Hepatocyte (in vitro differentiated cells): ENCODE measurements at places on chromosomes 5 and 9.

- no peaks in the 10 kb centered on the region for H3K36me3 ChIP-seq
- H3K4me1 ChIP-seq: no peaks in the 10 kb centered on the region
- H3K27me3 ChIP-seq: no peaks in the 10 kb centered on the region
- peak; percentile 18 for DNase-seq
- no peak overlapping the region for H3K27ac ChIP-seq
These were observed 34.5 kb upstream of the SLC46A2 start for GRCh38 chr9:112925058-112925641.

- H3K4me1 ChIP-seq: peaks cover 6% of the 10 kb centered on the region
- H3K27me3 ChIP-seq: no peaks in the 10 kb centered on the region
- no peak overlapping the region for H3K27ac ChIP-seq
- no peak for DNase-seq
- H3K4me3 ChIP-seq: no peak overlapping the region
These were observed 98.2 kb downstream of the DAP start for GRCh38 chr5:10662661-10663488.

DNA sequence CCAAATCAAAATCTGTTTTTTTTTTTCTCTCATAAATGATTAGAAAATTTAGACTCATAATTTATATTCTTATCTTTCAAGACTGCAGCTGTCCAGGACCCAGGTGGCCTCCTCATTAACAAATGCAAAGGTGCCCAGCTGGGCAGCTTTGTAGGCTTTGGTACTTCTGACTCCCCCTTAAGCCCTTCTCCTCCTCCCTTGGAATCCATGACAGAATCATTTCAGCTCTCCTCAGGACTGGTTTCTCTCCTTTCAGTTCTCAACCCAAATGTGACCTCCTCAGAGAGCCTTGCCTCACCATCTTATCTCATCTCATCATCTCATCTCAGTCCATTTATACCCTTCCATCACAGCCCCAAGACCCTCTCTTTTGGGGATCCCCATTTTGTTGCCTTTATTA is 221.7 kb downstream of the KIAA0825 start:
- no peaks in the 10 kb centered on the region for H3K4me1 ChIP-seq
- H3K4me3 ChIP-seq: no peak overlapping the region
- no peak for DNase-seq
- no peaks in the 10 kb centered on the region for H3K36me3 ChIP-seq

DNA sequence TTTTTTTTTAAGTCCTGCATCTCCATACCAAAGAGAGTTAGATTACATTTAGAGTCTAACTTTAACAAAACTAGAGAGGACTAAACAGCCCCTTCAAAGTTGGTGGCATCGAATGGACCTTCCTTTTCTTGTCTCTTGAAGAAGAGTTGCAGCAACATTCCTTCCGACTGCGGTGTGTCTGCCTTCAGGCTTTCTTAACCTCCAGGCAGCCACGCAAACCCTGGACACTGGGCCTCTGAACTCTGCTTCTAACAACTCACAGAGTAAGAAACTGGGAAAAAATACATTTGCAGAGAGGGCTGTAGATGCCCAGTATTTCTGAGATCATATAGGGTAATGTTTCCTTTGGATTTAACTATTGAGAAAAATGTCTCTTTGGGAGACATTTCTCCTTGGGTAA is 120.5 kb upstream of the MAST4 start:
- no peak overlapping the region for H3K27ac ChIP-seq
- H3K4me1 ChIP-seq: peaks cover 5% of the 10 kb centered on the region
- no peaks in the 10 kb centered on the region for H3K27me3 ChIP-seq
- no peak overlapping the region for H3K4me3 ChIP-seq
- no peak for DNase-seq

GRCh38 chr9:70602321-70603019 is 188.0 kb upstream of the KLF9 start:
- no peaks in the 10 kb centered on the region for H3K27me3 ChIP-seq
- peak; percentile 85 for DNase-seq
- peaks cover 22% of the 10 kb centered on the region for H3K4me1 ChIP-seq
- H3K27ac ChIP-seq: peak overlapping the region; percentile 88

- no peaks in the 10 kb centered on the region for H3K36me3 ChIP-seq
- no peak overlapping the region for H3K4me3 ChIP-seq
- peaks cover 3% of the 10 kb centered on the region for H3K27me3 ChIP-seq
- DNase-seq: no peak
These were observed 61.0 kb upstream of the CAST start for GRCh38 chr5:96601200-96601599.

GRCh38 chr9:4774209-4774608 is 18.5 kb upstream of the RCL1 start:
- DNase-seq: no peak
- H3K27me3 ChIP-seq: no peaks in the 10 kb centered on the region
- H3K4me1 ChIP-seq: no peaks in the 10 kb centered on the region
- H3K36me3 ChIP-seq: no peaks in the 10 kb centered on the region
- no peak overlapping the region for H3K27ac ChIP-seq

DNA sequence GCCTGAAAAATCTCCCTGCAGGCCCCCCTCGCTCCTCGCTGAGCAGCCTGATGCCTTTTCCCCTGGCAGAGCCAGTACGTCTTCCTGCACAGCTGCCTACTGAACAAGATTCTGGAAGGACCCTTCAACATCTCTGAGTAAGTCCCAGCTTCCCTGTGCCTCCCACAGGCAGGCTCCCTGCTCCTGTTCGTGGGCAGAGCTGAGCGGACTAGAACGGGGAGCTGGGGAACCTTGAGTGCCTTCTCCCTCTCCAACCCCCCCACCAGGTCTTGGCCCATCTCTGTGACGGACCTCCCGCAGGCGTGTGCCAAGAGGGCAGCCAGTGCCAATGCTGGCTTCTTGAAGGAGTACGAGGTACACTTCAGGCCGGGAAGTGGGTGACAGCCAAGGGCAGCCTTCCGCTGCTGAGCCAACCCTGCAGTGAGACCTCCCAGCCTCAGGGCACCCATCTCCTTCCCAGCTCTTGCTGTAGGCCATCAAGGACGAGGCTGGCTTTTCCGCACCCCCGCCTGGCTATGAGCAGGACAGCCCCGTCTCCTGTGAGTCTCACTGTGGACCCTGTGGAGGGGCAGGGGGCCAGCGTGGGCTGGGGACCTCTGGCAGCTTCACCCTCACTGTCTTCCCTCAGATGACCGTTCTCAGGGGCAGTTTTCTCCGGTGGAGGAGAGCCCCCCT is 21.1 kb upstream of the SPTLC1 start:
- no peak overlapping the region for H3K4me3 ChIP-seq
- H3K27ac ChIP-seq: no peak overlapping the region
- H3K27me3 ChIP-seq: no peaks in the 10 kb centered on the region
- peaks cover 15% of the 10 kb centered on the region for H3K4me1 ChIP-seq
- DNase-seq: no peak

- H3K4me3 ChIP-seq: no peak overlapping the region
- DNase-seq: no peak
- no peaks in the 10 kb centered on the region for H3K27me3 ChIP-seq
These were observed 70.5 kb upstream of the NTRK2 start for GRCh38 chr9:84598921-84599636.

- H3K4me1 ChIP-seq: peaks cover 21% of the 10 kb centered on the region
- no peaks in the 10 kb centered on the region for H3K27me3 ChIP-seq
- H3K27ac ChIP-seq: peak overlapping the region; percentile 85
These were observed 28.6 kb upstream of the CTNNA1 start for GRCh38 chr5:138724470-138725146.

DNA sequence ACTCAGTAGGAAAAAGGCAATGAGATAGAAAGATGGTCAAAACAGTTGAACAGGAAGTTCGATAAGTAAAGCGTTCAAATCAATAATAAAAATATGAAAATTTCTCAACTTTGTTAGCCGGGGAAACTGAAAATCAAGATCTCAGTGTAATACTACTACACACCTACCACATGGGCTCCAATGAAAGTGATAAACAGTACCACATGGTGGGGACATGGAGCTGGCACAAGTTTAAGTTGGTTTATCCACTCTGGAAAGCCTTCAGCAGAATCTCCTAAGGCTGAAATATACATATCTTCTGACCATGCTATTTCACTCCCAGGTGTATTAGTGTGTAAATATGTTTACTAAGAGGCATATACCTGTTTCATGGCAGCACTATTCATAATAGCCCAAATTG is 126.8 kb downstream of the NXNL2 start:
- no peak overlapping the region for H3K27ac ChIP-seq
- H3K4me1 ChIP-seq: peaks cover 6% of the 10 kb centered on the region
- DNase-seq: no peak

DNA sequence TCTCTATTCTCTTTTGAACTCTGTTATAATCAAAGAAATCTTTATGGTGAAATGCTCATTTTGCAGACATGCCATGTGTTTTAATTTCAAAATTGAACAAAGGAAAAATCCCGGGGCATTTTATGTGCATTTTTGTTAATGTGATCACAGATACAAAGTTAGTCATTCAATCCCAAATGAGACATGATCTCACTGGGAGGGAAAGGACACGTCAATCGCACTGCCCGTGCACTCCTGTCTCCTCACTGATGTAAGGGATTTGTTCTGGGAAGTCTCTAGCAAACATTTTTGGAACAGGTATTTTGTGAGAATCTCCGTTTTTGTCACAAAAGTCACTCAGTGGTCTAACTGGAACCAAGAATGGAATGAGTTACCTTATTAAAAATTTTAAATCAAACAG is 97.9 kb upstream of the RANBP6 start:
- no peaks in the 10 kb centered on the region for H3K4me1 ChIP-seq
- no peaks in the 10 kb centered on the region for H3K36me3 ChIP-seq
- H3K27ac ChIP-seq: no peak overlapping the region

DNA sequence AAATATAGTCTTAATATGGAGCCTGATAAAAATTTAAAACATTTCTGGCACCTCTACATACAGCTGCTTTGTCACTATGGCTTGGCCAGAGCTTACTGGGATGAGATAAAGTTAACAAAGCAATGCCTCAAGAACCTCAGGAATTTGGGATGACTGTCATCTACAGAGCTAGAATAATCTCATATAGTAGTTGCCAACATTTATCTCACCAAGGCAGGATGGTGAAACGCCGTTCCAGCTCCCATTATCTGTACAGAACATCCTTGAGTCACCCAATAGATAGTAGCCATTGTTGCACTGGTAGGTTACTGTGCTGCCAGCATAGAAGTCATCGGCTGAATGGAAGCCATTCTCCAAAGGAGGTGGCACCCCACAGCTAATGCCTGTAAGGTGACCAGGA is 94.6 kb upstream of the TXNDC8 start:
- H3K36me3 ChIP-seq: no peaks in the 10 kb centered on the region
- no peaks in the 10 kb centered on the region for H3K27me3 ChIP-seq
- no peak overlapping the region for H3K4me3 ChIP-seq
- H3K27ac ChIP-seq: no peak overlapping the region
- no peak for DNase-seq

DNA sequence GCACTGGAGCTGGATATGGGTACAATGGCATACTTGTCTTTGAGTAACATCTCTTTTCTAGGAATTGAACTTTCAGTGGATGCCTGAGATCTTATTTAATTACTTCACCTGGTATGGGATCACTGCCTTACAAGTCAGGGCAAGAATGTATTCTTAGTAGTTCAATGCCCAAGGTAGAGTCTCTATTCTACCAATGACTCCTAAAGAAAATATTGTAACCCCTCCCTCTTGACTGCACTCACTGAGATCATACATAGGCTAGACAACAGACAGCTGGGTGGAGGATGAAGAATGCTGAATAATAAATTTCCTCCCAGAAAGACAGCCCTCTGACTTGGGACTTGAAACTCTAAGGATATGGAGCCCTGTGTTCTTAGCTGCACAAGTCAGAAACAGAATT is 1216.3 kb upstream of the ACO1 start:
- no peaks in the 10 kb centered on the region for H3K27me3 ChIP-seq
- no peaks in the 10 kb centered on the region for H3K4me1 ChIP-seq
- H3K36me3 ChIP-seq: no peaks in the 10 kb centered on the region
- DNase-seq: no peak
- H3K27ac ChIP-seq: no peak overlapping the region
- H3K4me3 ChIP-seq: no peak overlapping the region

- H3K4me1 ChIP-seq: no peaks in the 10 kb centered on the region
- no peak overlapping the region for H3K4me3 ChIP-seq
- H3K36me3 ChIP-seq: no peaks in the 10 kb centered on the region
- H3K27me3 ChIP-seq: no peaks in the 10 kb centered on the region
These were observed 141.5 kb downstream of the FSTL4 start for GRCh38 chr5:133470841-133471240.

- no peak overlapping the region for H3K27ac ChIP-seq
- no peak overlapping the region for H3K4me3 ChIP-seq
- no peaks in the 10 kb centered on the region for H3K36me3 ChIP-seq
- H3K27me3 ChIP-seq: no peaks in the 10 kb centered on the region
These were observed 141.7 kb upstream of the ABCA1 start for GRCh38 chr9:105069696-105070095.

GRCh38 chr5:123949807-123950340 is 437.9 kb downstream of the CSNK1G3 start:
- H3K4me3 ChIP-seq: no peak overlapping the region
- peak; percentile 23 for DNase-seq
- H3K36me3 ChIP-seq: no peaks in the 10 kb centered on the region

- H3K27me3 ChIP-seq: no peaks in the 10 kb centered on the region
- H3K4me1 ChIP-seq: no peaks in the 10 kb centered on the region
- no peak overlapping the region for H3K4me3 ChIP-seq
- DNase-seq: peak; percentile 39
These were observed 248.1 kb downstream of the CETN3 start for GRCh38 chr5:90161414-90161813.

DNA sequence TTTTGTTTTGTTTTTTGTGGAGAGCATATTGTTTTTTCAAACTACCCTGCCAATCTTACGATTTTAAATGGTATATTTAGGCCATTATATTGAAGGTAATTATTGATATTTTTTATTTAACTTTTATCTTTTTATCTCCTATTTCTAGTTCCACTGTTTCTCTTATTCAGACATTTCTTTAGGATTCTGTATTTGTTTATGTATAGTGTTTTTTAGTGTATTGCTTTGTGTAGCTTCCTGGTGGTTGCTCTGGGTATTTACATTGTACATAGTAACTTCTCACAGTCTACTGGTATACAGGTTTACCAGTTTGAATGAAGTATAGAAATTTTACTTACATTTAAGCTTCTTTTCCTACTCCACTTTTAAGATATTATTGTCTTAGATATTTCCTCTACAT is 63.2 kb downstream of the ERCC6L2 start:
- H3K4me3 ChIP-seq: no peak overlapping the region
- no peak overlapping the region for H3K27ac ChIP-seq
- DNase-seq: no peak
- no peaks in the 10 kb centered on the region for H3K36me3 ChIP-seq
- H3K4me1 ChIP-seq: no peaks in the 10 kb centered on the region

DNA sequence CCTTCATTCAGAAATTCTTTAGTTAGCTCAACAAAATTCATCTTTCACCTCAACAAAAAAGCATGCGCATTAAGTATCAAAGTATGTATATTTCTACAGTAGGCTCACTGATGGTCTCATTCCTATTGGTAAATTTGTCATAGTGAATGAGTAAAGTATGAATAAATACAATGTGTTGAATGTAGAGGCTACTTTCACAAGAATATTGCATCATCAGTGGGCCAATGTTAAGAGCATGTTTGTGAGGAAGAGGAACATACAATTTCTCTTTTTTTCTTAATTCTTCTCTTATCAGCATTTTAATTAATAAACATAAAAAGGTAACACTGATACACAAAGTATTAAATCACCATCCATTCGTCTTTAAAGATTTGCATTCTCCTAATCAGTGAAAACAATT is 505.1 kb downstream of the CETN3 start:
- H3K27me3 ChIP-seq: no peaks in the 10 kb centered on the region
- no peaks in the 10 kb centered on the region for H3K4me1 ChIP-seq
- no peak overlapping the region for H3K4me3 ChIP-seq
- no peaks in the 10 kb centered on the region for H3K36me3 ChIP-seq
- DNase-seq: no peak
- no peak overlapping the region for H3K27ac ChIP-seq

GRCh38 chr5:79842991-79843390 is 148.1 kb downstream of the MTX3 start:
- DNase-seq: no peak
- no peaks in the 10 kb centered on the region for H3K36me3 ChIP-seq
- no peaks in the 10 kb centered on the region for H3K27me3 ChIP-seq
- H3K4me1 ChIP-seq: no peaks in the 10 kb centered on the region
- H3K27ac ChIP-seq: no peak overlapping the region
